ENCODE measurements at places on chromosomes 1 and 21. TPM values are rescaled to one million over a fixed set of nuclear protein-coding genes. Genes with fewer than 3 reads are reported as not detected.

DNA sequence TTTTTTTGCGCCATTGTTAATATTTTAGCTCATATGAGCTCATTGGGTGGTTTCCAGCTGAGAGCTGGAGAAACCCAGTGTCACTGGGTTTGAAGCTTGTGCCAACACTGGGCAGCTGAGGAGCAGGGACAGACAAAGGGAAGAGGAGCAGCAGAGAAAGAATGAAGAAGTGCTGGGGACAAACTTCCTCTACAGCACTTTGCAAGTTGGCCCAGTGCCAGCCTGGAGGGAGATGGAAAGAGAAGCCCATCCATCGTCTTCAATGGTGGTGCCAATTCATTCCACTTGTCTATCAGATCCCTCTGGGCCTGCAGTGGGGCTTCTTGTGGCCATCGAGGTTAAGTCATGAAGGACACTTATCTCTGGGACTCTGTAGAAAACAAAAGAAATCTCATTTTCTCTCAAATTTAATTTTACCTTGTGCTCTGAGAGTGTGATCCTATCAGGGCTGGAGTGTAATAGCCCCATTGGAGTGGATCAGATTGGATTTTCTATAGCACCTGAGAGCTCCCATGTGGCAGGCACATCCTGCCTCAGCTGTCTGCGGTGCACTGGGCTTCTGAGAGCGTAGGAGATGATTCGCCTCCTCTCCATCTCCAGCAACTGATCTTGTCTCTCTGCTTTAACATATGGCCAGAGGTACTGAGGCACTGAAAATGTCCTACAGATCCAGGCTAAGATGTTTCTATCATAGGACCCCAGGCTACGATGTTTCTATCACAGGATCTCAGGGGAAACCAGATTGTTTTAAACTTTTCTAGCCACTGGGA, 114.7 kb downstream of the TNR start:
- DNase-seq: no peak

- DNase-seq: no peak
These were observed 13.0 kb upstream of the BATF3 start for GRCh38 chr1:212712451-212713303.

DNA sequence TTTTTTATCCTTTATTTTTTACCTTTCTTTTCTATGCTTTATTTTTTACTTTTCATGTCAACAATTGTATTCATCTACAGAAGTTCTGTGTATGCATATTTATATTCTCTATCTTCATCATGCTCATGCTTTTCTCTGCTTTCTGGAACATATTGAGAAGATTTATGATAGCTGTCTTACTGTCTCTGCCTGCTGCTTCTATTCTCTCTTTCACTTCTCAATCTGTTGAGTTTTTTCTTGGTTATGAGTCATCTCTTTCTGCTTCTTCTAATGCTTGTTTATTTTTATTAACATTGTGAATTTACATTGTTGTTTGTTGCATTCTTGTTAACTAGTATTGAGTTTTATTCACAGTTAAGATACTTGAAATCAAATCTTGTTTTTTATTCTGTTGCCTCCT, 22.6 kb downstream of the F5 start:
- no peak for DNase-seq

DNA sequence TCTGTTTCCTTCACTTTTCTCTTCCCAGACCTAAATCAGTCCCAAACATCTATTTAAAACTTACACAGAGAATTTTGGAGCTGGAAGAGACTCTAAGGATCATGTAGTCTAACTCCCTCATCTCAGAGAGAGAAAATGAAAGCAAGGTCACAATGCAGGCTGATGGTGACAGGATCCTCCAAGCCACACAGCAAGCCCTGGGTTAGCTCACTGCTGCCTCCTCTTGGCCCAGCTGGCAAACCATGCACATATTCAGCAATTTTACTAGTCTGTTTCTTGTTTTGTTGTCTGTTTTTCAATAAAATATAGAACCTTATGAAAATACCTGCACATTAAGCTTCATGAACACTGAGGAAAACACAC, 27.7 kb upstream of the LY9 start:
- no peak for DNase-seq

DNA sequence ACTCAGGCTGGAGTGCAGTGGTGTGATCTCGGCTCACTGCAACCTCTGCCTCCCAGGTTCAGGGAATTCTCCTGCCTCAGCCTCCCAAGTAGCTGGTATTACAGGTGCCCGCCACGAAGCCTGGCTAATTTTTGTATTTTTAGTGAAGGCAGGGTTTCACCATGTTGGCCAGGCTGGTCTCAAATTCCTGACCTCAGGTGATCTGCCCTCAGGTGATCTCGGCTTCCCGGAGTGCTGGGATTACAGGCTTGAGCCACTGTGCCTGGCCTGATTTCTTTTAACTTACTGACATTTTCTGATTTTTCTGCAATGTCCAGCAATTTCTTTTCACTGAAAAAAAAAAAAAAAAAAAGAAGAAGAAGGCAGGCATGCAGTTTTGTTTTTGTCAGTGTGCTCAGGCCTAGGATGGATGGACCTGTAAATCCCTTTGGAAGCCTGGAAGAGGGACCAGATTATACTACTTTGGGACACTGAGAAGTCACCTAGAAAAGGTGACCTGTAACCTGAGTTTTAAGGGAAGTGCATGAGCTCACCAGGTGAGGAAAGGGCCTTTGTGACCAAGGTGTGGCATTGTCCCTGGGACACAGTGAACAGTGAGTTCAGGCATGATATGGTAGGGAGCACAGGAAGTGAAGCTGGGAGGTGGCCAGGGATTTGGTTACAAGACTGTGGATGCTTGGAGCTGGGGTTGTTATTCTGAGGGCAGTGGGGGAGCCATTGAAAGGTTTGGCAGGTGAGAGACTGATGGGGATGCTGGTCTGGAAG, 2.7 kb upstream of the TMEM61 start:
- no peak for DNase-seq

DNA sequence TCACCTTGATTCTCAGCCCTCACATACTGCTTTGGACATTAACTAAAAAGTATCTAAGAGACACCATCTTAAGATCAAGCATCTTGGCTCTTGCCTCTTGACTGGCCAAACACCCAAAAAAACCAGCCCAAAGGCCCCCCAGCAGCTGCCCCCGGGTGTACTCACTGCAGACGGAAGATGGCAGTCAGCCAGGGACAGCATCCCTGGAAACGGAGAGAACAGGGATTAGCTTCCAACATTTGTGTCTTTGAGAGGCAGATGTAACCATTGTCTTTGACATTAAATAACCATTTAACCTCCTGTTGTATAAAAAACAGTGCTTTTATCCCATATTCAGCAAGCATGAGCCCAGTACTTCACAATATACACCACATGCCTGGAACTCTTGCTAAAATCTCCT, 11.3 kb downstream of the TMEM63A start:
- DNase-seq: no peak

DNA sequence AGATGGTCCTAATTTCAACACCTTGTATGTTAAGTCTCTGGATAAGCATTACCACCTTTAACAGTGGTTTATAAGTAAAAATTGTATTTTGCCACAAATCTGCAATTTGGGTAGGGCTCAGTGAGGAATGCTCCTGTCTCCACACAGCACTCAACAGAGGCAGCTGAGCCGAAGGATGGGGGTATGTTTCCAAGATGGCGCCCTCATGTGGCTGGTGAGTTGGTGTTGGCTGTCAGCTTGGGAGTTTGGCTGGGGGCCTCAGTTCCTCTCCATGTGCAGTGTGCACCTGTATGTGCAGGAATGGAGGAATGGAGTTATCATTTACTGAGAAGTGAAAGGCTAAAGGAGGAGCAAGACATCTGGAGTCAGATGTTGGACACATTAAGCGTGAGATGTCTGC, 136.8 kb downstream of the GABPA start:
- no peak for DNase-seq

GRCh38 chr1:235710687-235711086, 61.1 kb upstream of the GNG4 start:
- no peak for DNase-seq

GRCh38 chr21:35579520-35580293, 480.6 kb downstream of the SETD4 start:
- DNase-seq: no peak

GRCh38 chr1:85444381-85444780, 20.6 kb downstream of the DDAH1 start:
- DNase-seq: no peak

GRCh38 chr1:23575226-23575810, 16.0 kb upstream of the ID3 start:
- DNase-seq: no peak

The FH gene
- 75.1 TPM for total RNA-seq

The C2CD4D gene
- 1.0 TPM for total RNA-seq

The AMY2A gene
- not detected for total RNA-seq

The BOLA1 gene
- total RNA-seq: 18.7 TPM

The SH3D21 gene
- 4.0 TPM for total RNA-seq
